Breast epithelium (tissue), 4 donors: ENCODE measurements at places on chromosomes 12 and 14.

DNA sequence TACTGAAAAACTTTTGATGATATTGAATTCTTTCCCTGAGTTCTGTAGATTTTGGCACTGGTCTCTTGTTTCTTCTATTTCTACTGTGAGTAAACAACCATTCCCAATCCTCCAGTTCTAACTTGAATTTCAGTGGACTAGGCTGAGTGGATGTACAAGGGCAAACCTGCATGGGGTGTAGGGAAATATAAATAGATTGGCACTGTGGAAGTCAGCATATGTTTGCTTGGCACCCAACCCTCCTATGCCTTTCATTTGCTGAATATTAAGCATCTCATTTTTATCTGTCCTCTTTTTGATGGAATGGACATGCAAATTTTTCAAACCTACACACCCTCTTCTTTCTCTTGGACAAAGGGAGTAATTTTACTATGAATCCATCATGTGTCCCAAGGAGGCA, 828.3 kb downstream of the DIO2 start:
- DNase-seq, result no peak

- DNase-seq, result no peak
These were observed 9.9 kb downstream of the PEBP1 start for GRCh38 chr12:118145798-118146156.

- no peak for DNase-seq
These were observed 33.0 kb downstream of the SAV1 start for GRCh38 chr14:50635141-50635540.

GRCh38 chr12:71504476-71504875, 64.9 kb downstream of the LGR5 start:
- no peak for DNase-seq

DNA sequence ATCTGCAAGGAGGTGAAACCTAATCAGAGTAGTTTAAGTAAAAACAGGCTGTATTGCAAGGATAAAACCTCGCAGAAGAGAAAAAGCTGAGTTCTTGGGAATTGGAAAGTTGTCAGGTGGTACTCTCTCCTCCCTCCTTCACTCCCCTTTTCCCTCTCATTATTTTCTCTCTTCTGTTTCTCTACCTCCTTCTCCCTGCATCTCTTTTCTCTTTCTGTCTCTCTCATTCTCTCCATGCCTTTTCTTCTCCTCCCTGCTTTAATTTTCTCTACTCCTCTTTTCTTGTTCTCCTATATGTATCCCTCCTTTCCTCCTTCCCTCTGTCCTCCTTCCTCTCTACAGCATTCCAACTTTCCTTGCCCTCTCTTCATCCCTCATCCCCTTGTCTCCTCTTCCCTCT, 14.2 kb upstream of the PPP1R12A start:
- DNase-seq, result no peak

- peak; percentile 75 for DNase-seq
These were observed 17.0 kb downstream of the RHOF start for GRCh38 chr12:121776190-121777098.

DNA sequence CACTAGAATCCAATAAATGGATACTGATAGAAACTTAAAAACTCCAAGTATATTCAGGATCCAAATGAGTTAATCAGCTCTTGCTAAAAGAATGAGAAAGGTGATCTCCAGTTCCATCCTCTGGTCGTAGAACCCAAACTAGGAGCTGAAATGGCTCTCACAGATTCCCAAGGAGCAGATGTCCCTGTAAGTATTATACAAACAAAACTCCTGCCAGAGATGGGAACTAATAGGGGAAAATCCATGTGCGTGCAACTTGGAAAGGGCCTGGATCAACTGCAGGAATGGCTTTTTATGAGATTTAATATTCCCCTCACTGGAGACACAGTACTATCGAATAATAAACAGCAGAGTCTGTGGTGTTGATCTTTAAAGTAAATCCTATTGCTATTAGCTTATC, 309.2 kb upstream of the TBX3 start:
- DNase-seq, result no peak

GRCh38 chr12:56522411-56523193, 982 bp downstream of the RBMS2 start:
- DNase-seq, result no peak

DNA sequence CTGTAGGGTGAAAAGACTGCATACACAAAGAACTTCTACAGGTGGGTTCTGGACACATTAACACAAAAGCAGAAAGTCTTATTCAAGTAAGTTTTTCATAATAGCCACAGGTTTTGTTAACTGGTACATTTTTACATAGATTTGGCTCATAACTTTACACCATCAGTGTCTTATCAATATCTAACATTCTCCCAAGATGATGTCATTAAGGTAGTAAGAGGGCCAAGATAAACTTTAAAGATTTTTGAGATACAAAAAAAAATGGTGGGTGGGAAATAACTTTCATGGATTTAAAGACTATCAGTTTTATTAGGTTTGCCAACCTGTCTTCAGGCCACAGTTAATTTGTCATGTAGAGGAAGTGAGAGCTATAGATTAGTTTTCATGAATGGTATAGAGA, 1.7 kb downstream of the SUPT16H start:
- no peak for DNase-seq

DNA sequence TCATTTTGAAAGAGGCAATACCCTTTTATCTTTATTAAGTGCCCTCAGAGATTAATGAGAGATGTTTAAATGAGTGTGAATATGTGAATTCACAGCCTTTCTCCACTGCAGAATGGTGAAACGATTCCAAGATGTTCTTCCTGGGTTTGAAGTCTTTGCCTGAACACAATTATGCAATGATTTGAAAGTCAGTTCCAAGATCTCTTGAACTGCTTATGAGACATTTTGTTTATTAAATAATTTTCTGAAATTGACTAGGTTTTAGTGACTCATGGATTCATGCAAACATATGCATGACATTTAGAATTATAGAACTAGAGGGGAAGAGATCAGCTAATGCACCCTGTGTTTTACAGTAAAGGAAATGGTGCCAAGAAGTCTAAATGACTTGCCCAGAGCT, 118.1 kb upstream of the SLC38A2 start:
- DNase-seq, result no peak

DNA sequence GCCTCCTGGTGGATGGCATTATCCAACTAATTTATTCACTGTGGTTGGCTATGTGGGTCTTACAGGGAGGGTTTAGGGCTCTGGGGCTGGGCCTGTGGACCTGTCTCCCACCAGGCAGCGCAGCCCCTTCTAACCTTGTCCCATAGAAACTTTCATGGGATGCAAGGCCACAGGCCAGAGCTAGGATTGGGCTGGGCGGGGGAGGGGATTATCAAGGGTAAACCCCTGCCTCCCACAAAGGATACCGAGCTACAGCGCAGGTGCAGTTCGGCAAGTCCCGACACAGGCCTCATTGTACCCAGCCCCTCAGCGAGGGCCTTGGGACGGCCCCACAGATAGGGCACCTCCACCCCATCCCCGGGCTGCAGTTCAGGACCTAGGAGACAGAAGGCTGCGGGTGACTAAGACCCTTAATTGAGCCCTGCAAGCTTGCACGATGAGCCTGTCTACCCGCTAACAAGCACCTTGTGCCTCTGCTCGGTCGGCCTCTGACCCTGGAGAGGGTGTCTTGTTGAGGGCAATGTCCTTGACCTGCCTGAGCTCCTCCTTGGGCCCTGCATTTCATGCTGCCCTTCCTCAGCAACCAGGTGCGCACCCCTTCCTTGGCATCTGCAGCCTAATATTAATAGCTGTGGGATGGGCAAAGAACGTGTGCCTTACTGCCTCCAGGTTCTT, 46.7 kb downstream of the PSMA6 start:
- DNase-seq, result no peak

DNA sequence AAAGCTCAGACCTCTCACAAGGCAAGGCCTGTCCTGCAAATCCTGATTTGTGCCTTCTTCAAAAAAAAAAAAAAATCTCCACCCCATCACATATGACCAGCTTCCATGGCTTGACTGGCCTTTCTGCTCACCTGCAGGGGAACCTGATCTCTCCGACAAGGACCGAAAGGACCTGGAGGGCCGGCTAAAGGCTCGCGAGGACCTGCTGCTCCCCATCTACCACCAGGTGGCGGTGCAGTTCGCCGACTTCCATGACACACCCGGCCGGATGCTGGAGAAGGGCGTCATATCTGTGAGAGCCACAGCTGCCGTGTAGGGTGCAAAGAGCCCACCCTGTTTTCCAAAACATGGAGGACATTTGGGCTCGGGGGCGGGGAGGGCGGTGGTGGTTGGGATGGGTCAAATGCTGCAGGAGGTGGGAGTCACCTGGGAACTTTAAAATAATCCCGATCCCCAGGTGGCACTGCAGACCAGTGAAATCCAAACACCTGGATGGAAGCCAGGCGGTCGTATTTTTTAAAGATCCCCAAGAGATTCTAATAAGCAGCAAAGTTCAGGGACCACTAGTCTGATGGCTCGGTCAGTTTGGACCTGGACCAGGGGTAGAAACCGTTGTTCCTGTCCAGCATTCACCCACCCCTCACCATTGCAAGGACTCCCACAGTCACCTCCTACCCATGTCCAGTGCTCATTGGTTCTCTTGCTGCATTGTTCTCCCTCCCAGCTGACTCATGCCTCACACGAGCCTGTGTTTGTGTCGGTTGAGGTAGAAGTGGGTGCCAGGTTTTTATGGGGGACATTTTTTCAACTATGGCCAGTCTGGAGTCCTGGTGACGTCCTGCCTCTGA, 44.8 kb downstream of the FOXN4 start:
- DNase-seq, result peak; percentile 68

- DNase-seq, result no peak
These were observed 122.8 kb downstream of the NTF3 start for GRCh38 chr12:5554711-5555110.

DNA sequence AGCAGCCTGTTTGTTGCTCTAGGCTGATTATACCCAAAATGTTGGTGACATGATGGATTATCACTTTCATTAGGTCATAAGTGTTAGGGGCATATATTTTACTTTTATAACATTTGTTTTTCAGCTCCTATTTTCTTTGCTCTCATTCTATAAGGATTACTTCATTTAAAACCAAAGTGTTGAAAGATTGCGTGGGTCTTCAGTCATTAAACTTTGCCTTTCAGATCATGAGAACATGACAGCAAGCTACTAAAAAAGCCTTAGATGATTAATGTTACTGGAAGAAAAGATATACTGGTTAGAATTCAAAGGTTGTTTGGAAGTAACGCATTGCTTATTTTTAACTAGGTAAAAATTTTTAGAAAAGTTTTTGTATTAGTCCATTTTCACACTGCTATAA, 156.8 kb downstream of the ERC1 start:
- DNase-seq, result no peak

DNA sequence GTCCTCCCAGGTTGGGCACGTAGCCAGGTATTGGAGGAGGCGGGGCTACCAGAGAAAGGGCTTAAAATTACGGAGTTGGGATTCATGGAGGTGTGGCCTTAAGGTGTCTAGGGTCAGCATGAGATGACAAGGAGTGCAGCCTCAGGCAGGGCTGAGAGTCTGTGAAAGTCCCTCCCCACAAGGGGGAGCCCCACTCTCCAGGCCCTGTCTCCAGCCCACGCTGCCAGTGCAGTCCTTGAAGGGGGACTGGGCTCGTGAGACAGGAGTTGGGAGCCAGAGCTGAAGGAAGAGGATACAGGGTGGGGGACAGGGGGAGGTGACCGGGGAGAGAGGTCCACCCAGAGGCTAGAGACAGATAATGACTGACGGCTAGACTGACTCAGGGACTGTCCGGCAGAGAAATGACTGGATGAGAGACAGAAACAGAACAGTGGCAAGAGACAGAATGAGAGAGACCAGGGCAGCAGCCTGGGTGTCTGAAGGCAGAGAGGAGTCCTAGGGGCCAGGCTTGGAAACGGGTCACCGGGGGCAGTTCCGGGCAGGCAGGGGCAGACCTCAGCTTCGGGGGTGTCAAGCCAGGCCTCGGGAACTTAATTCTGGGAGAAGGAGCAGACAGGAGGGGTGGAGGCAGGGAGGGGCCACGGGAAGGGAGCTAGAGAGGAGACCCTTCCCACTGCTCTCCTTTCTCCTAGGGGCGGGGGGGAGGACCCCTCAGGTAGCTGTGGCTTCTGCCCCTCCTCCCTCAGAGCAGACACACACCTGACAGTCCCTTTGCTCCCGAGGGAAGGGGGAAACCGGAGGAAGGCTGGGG, 970 bp downstream of the CDH24 start:
- DNase-seq, result no peak

DNA sequence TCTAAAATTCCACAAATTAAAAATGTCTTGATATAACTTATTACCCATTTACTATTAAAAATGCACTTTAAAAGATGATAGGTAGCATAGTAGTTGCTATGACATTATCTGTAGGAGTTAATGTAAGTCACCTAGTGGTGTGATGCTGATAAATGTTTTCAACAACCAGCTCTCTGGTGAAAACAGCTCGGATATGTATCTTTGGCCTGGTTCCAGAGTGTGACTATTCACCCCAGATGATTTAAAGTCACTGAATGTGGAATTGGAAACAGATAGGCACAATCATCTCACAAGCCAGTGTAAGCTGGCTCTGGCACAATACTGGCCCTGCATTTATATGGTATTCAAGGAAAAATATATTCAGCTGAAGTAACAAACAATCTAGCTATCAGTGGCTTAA, 9.2 kb upstream of the CCDC196 start:
- DNase-seq, result no peak

GRCh38 chr12:43169115-43169681, 382.8 kb downstream of the ADAMTS20 start:
- no peak for DNase-seq

GRCh38 chr12:79961411-79961810, 26.5 kb upstream of the PPP1R12A start:
- DNase-seq, result no peak

DNA sequence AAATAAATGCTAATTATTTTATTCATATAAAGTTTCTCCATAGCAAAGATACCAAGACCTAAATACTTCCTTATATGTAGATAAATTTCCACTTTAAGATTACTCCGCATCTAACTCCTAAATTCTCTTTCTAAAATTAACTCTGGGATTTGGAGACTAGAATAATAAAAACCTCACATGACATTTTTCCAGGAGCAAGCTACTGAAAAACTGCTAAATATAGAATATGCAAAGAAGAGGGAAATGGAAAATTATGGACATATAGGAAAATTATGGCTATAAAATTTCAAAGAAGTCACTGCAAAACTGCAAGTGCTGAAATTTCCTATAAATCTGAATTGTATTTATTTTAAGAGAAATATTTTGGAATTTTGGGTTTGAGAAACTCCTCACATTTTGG, 186.2 kb downstream of the DUSP6 start:
- no peak for DNase-seq

GRCh38 chr14:69471916-69472315, 12.6 kb upstream of the PLEKHD1 start:
- DNase-seq, result no peak

DNA sequence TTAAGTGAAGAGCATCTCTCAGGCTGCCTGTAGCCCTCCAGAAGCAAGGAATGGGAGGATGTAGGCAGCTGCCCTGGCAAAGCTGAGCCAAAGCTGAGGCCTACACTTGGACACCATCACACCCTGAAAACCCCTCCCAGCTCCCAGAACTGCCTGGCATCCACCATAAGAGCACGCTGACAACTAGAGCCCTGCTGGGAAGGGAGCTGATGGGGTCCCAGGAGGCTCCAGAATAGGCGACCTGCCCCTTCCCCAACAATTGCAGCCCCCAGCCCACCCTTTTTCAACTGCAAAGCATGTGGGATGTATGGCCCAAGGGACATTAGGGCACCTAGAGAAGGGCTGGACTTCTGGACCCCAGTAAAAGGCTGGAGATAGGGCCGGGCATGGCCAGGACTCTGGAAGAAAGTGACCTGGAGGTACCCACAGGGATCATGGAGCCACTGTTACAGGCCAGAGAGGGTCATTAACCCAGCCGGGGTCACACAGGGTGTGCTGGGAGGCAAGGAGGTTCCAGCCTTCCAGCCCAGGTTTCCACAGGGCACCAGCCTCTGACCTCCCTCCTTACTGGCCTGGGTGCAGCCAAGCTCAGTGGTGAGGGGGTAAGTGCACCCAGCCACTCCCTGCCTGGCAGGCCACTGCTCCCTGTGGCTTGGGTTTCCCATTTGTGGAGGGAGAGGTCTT, 27.8 kb downstream of the FAM222A start:
- DNase-seq, result peak; percentile 27
